ENCODE measurements at places on chromosomes 6 and 20. TPM values are rescaled to one million over a fixed set of nuclear protein-coding genes. Genes with fewer than 3 reads are reported as not detected.

The TMEM74B gene
- 6.1 TPM for total RNA-seq

The WFDC5 gene
- 1.3 TPM for total RNA-seq

The OR12D3 gene
- total RNA-seq = not detected

The NKAIN4 gene
- not detected for total RNA-seq

DNA sequence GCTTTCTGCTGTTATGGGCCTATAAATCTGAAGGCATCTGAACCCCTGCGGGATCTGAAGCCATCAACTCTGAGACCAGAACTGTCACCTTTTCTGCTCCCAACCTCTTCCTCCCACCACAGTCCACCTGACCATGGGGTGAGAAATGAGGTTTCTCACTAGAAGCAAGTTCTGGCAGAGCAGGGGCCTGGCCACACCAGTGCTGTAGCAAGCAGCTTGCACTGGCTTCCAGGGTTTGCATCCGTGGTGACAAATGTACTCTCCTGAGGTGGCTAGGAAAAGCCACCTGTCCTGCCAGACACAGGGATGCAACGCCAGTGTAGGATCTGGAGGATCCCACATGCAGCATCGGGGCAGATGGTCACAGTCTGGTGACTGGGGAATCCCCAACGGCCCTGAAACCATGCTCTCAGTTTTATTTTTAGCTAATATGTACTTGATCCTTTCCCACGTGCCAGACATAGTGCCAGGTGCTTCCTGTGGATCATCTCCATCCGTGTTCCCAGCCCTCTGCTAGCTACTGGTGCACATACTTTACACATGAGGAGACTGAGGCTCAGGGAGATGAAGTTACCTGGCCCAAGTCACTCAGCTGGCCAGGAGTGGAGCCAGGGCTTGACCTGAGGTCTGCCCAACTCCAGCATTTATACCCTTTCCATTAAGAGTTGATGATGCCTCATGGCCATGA, 122.1 kb upstream of the SPACA1 start:
- no peaks in the 10 kb centered on the region for H3K4me1 ChIP-seq
- H3K27ac ChIP-seq = no peak overlapping the region
- H3K4me3 ChIP-seq = no peak overlapping the region
- no peaks in the 10 kb centered on the region for H3K36me3 ChIP-seq
- no peak for DNase-seq

DNA sequence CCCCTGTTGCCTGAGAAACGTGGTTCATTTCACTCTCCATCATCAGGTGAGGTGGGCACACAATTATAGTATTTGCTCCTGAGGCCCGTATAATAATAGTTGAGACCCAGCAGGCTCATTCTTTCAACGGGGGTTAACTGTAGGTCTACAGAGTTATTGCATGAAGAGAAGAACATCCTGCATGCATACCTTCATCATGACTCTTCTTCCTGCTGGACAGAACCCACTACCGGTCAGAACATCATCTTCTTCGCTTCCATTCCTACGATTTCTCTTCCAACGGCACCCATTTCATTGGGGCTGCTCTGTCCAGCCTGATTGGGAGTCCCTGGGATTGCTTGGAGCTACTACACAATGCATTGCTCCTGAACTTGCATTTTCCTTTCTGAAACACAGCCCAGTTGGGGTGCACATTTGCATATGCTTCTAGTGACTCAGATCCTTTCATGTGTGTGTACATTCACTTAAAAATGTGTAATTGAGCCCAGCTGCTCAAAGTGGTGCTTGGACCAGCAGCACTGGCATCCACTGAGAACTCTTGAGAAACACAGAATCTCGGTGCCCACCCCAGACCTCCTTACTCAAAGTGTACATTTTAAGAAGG, 57.4 kb downstream of the SLC24A3 start:
- DNase-seq = no peak
- H3K4me1 ChIP-seq = peaks cover under 1% of the 10 kb centered on the region
- no peaks in the 10 kb centered on the region for H3K36me3 ChIP-seq
- H3K27ac ChIP-seq = no peak overlapping the region

DNA sequence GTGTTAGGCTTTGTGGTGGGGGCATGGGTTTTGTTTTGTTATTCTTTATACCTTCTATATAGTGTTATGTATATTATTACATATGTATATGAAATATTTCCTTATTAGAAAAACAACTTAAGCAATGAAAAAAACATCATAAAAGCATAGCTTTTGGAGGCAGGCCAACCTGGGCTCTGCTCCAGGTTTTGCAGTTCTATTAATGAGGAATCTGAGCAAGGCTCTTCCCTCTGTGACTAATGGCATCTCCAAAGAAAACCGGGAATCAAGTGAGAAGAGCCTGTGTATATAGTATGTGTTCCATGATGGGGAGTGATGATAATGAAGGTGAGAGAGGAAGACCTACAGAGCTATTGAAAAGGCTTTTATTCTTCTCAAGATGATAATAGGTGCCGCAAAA, 291.1 kb downstream of the CLIC5 start:
- H3K4me1 ChIP-seq = no peaks in the 10 kb centered on the region
- H3K36me3 ChIP-seq = no peaks in the 10 kb centered on the region
- no peak for DNase-seq
- no peak overlapping the region for H3K27ac ChIP-seq
- no peak overlapping the region for H3K4me3 ChIP-seq

DNA sequence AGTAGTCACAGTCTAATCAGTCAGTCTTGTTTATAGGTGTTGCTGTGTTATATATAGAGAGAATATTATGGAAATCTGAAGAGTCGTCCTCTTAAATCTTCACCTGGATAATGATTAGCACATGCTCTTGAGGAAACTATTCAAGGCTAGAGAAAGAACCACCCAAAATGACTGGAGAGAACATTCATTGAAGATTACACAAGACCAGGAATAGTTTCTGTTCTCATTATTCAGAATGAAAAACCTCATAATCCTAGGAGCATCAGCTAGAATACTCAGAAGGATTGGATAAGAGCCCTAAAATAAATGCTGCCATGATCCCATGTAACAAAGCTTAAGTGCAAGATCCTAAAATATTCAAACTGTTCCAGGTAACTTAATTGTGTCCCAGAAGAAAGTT, 278.2 kb upstream of the PREP start:
- no peak for DNase-seq
- H3K27me3 ChIP-seq = no peaks in the 10 kb centered on the region
- no peaks in the 10 kb centered on the region for H3K4me1 ChIP-seq
- no peak overlapping the region for H3K27ac ChIP-seq
- H3K36me3 ChIP-seq = no peaks in the 10 kb centered on the region

GRCh38 chr20:56376331-56376730, 15.7 kb downstream of the AURKA start:
- H3K4me1 ChIP-seq = no peaks in the 10 kb centered on the region
- H3K27ac ChIP-seq = no peak overlapping the region
- no peak overlapping the region for H3K4me3 ChIP-seq
- no peaks in the 10 kb centered on the region for H3K36me3 ChIP-seq
- H3K27me3 ChIP-seq = no peaks in the 10 kb centered on the region

DNA sequence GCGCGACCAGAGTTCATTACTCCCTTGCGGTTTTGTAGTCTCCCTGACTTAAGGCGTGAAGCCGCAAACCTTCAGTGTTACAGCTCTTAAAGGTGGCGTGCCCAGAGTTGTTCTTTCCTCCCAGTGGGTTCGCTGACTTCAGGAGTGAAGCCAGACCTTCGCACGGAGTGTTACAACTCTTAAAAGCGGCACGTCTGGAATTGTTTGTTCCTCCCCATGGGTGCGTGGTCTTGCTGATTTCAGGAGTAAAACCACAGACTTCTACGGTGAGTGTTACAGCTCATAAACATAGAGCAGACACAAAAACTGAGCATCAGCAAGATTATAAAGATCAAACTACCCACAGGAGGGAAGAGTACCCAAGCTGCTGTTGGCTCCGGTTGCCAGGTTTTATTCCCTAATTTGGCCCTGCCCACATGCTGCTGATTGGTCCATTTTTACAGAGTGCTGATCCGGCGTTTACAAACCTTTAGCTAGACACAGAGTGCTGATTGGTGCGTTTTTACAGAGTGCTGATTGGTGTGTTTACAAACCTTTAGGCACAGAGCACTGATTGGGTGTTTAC, 10.4 kb downstream of the TMEM14C start:
- no peak overlapping the region for H3K27ac ChIP-seq
- no peak for DNase-seq
- H3K4me1 ChIP-seq = no peaks in the 10 kb centered on the region
- no peak overlapping the region for H3K4me3 ChIP-seq
- H3K27me3 ChIP-seq = no peaks in the 10 kb centered on the region

DNA sequence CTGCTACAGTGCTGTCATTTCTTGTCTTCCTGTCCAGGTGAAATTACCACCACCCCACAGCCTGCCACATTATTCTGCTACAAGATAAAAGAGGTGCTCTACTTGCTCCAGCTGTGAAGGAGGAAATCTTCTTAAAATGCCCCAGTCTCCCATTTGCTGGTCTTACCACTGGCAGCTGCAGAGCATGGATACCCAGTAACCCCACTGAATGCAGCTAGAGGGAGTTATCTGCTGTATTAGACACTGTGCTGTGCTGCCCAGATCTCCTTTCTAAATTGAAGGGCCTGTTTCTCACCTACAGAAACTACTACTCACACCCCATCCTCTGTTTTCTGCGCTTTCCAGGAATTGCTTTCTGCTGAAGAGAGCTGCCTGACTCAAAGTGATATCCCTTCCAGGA, 517.8 kb downstream of the PKHD1 start:
- no peak overlapping the region for H3K27ac ChIP-seq
- no peaks in the 10 kb centered on the region for H3K4me1 ChIP-seq
- no peak for DNase-seq
- H3K36me3 ChIP-seq = no peaks in the 10 kb centered on the region

DNA sequence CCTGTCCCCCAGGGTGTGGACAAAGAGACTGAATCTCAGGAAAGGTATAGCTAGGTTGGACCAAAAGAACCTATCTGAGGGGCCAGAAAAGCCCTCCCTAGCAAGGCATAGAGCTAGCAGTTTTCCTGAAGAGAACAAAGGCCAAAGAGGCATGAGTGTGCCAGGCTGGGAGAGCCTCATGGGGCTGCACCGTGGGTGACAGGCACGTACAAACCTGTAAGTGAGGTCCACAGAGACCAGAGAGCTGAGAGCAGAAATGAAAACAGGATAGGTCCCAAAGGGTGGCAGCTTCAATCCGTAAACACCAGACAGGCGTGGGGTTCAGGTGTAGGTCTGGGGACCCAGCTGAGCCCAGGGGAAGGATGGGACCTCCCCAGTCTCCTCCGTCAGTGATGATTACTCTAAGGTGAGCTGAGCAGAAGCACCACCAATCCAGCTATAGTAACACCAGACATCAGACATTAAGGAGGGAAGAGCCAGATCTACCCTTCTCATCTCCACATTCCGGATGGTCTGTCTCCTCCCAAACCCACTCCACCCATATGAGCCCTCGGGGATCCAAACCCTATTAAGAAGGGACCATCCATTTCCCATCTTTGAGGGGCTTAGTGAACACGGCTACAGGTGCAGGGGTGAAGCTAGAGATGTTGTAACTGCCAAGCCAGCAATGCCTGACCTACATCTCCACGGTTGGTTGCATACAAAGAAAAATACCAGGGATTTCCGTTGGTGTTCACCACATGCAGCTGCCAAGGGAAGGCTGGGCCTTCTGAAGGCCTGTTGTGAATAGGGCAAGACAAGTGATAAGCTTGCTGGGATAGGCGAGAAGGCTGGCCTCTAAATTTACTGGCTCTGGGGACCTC, 38.3 kb downstream of the BCL2L1 start:
- no peak for DNase-seq
- peaks cover 38% of the 10 kb centered on the region for H3K36me3 ChIP-seq
- H3K4me1 ChIP-seq = peaks cover 57% of the 10 kb centered on the region
- H3K4me3 ChIP-seq = no peak overlapping the region

DNA sequence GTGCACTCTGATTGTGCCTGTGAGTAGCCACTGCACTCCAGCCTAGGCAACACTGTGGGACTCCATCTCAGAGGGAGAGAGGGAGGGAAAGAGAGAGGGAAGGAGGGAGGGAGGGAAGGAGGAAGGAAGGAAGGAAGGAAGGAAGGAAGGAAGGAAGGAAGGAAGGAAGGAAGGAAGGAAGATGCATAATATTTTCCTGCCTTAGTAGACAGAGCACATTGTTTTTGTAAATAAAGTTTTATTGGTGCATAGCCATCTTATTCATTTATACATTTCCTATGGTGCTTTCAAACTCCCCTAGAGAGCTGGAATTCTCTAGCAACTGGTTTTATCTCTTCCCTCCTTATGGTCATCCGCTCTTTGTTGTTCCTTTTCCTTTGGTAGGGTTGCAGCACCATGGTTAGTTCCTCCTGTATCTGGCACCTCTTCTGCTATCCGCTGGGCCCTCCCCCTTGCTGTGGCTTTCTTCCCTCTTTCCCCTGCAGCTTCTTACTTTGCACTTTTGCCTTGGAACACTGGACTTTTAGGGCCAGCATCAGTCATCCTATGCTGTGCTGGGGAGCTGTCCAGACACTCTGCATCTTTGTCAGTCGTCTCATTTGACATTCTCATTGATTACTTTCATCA, 20.2 kb downstream of the GPR6 start:
- no peaks in the 10 kb centered on the region for H3K36me3 ChIP-seq
- no peak overlapping the region for H3K27ac ChIP-seq
- H3K4me1 ChIP-seq = no peaks in the 10 kb centered on the region
- H3K27me3 ChIP-seq = peaks cover 6% of the 10 kb centered on the region
- no peak for DNase-seq

- DNase-seq = no peak
- H3K4me3 ChIP-seq = no peak overlapping the region
Observed at GRCh38 chr6:89269981-89270380, 45.1 kb downstream of the GABRR2 start.

- H3K4me3 ChIP-seq = no peak overlapping the region
- no peaks in the 10 kb centered on the region for H3K4me1 ChIP-seq
- H3K36me3 ChIP-seq = no peaks in the 10 kb centered on the region
- no peaks in the 10 kb centered on the region for H3K27me3 ChIP-seq
- DNase-seq = no peak
Observed at GRCh38 chr6:25902071-25902470, 28.0 kb upstream of the SLC17A3 start.

GRCh38 chr20:1391640-1392442, 1.0 kb downstream of the FKBP1A start:
- H3K4me3 ChIP-seq = peak overlapping the region; percentile 85
- H3K27me3 ChIP-seq = no peaks in the 10 kb centered on the region
- H3K27ac ChIP-seq = peak overlapping the region; percentile 88
- peaks cover 52% of the 10 kb centered on the region for H3K4me1 ChIP-seq

GRCh38 chr20:52082612-52083011, 109.0 kb downstream of the ZFP64 start:
- no peak overlapping the region for H3K4me3 ChIP-seq
- H3K36me3 ChIP-seq = no peaks in the 10 kb centered on the region
- no peaks in the 10 kb centered on the region for H3K4me1 ChIP-seq
- no peak overlapping the region for H3K27ac ChIP-seq
- no peak for DNase-seq

GRCh38 chr20:23334111-23334510, 16.5 kb upstream of the NXT1 start:
- DNase-seq = no peak
- H3K27ac ChIP-seq = no peak overlapping the region
- H3K4me1 ChIP-seq = no peaks in the 10 kb centered on the region
- H3K36me3 ChIP-seq = no peaks in the 10 kb centered on the region
- no peaks in the 10 kb centered on the region for H3K27me3 ChIP-seq

All from upper lobe of right lung (tissue), 1 donor.